ENCODE measurements at places on chromosomes 1 and 21. TPM values are rescaled to one million over a fixed set of nuclear protein-coding genes. Genes with fewer than 3 reads are reported as not detected.

Gene ZSWIM5
- 3.8 TPM for total RNA-seq

Gene REN
- total RNA-seq, result 0.28 TPM

Gene NOS1AP
- total RNA-seq, result 1.8 TPM

Gene SPRR2F
- not detected for total RNA-seq

Gene GUCA2B
- not detected for total RNA-seq

Gene CRYAA
- not detected for total RNA-seq

Gene TMPRSS15
- total RNA-seq, result not detected

Gene ITLN1
- total RNA-seq, result 3.3 TPM

Gene F11R
- 201 TPM for total RNA-seq

Gene CYP4A11
- total RNA-seq, result not detected

Gene ICOSLG
- total RNA-seq, result 1.6 TPM

Gene F5
- total RNA-seq, result 0.74 TPM

Gene B3GALT2
- 8.8 TPM for total RNA-seq

Gene XCL2
- total RNA-seq, result 4.6 TPM

Gene GART
- total RNA-seq, result 57.2 TPM

Gene TDRD5
- total RNA-seq, result 0.37 TPM

DNA sequence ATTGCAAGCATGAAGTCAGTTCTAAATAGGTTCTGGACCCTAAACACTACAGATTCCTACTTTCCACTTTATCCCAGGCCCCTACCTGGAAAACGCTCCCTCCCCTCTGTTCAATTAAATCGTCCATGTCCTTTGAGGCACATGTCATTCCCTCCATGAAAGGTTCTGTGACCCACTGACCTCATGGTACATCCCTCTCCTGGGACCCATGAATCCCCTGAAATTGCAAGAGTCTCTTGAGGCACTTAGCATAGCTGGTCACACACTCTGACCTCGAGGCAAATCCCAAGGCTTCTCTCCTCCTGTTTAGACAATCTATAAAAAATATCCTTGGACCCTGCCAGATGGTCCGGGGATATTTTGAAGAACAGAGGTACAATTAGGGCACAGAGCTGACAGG is 34.3 kb upstream of the KRTAP19-8 start:
- H3K4me1 ChIP-seq, result no peaks in the 10 kb centered on the region
- no peak for DNase-seq
- no peaks in the 10 kb centered on the region for H3K36me3 ChIP-seq
- no peak overlapping the region for H3K4me3 ChIP-seq

- no peak overlapping the region for H3K27ac ChIP-seq
- H3K36me3 ChIP-seq, result no peaks in the 10 kb centered on the region
- no peak overlapping the region for H3K4me3 ChIP-seq
- H3K27me3 ChIP-seq, result no peaks in the 10 kb centered on the region
Measured at GRCh38 chr1:93450321-93450720, 2.4 kb downstream of the FNBP1L start.

- peak; percentile 20 for DNase-seq
- no peak overlapping the region for H3K4me3 ChIP-seq
- no peaks in the 10 kb centered on the region for H3K27me3 ChIP-seq
- peaks cover 11% of the 10 kb centered on the region for H3K36me3 ChIP-seq
- H3K4me1 ChIP-seq, result no peaks in the 10 kb centered on the region
- H3K27ac ChIP-seq, result peak overlapping the region; percentile 46
Measured at GRCh38 chr21:43766734-43767497, 9.2 kb downstream of the CSTB start.

DNA sequence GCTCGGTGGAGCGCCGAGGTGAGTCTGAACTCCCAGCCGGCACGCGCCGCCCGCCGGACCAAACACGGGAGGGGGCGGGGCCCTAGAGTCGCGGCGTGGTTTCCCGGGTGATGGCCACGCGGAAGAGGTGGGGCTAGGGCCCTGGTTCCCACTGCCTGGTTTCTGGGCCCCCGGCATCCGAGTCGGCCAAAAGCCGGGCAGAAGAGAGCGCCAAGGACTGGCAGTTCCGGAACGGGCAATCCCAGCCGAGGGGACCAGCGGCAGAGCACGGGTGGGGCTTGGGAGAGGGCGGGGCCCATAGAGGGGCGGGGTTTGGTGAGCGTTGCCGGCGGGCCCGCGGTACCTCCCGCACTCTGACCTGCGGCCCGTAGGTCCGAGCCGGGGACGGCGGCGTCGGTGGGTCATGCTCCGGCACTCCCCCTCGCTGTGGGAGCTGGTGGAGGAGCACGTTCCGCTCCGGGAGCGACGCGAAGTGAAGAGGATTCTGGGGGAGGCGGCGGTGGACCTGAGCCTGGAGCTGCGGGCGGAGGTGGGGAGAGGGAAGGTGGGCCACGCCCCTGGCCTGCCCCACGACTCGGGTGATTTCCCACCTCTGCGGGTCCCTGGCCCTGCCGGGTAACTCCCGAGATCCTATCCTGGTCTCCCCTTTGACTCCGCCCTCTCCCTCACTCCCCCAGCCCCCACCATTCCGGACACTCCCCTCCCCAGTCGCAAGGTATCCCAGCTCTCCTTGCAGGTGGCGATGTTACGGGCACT is at the start of gene CCDC24:
TSS of gene CCDC24 (plus strand) at position 124 of the 756 bp plus-strand sequence. CDS start at position 404, 280 bp downstream.
- DNase-seq, result peak; percentile 77
- H3K4me1 ChIP-seq, result peaks cover 2% of the 10 kb centered on the region
- no peaks in the 10 kb centered on the region for H3K36me3 ChIP-seq
- H3K4me3 ChIP-seq, result peak within 1 kb of the TSS; percentile 62
- H3K27me3 ChIP-seq, result no peaks in the 10 kb centered on the region

- no peaks in the 10 kb centered on the region for H3K36me3 ChIP-seq
- H3K27me3 ChIP-seq, result no peaks in the 10 kb centered on the region
- no peak for DNase-seq
- H3K4me1 ChIP-seq, result peaks cover 9% of the 10 kb centered on the region
- no peak overlapping the region for H3K4me3 ChIP-seq
- H3K27ac ChIP-seq, result no peak overlapping the region
Measured at GRCh38 chr1:115411371-115412063, 73.5 kb upstream of the NGF start.

GRCh38 chr1:44212355-44213221 is 683 bp upstream of the DMAP1 start:
- peak overlapping the region; percentile 17 for H3K4me3 ChIP-seq
- no peak for DNase-seq
- no peak overlapping the region for H3K27ac ChIP-seq
- H3K4me1 ChIP-seq, result peaks cover 11% of the 10 kb centered on the region

DNA sequence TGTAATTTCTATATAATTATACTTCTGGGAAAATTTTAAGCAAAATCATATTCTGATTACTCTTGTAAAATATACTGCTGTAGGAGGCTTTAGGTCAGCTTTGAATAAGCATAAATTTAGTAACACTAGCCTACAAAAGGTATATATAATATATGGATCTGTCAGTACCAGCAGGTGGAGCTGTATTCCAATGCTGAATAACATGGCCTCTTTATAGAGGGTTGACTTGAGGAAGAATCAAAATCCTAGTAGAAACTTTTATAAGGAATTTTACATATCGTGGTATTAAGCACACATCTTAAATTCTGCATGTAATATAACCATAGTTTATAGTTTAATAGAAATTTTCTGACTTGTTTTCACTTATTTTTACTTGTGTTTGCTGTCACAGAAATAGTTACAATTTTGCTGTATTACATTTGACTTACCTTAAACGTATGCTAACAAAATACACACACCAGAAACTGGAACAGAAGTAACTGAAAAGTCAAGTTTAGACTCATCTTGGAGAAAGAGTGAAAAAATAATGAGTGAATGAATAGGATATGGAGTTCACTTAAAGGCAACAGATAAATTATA is 79.3 kb downstream of the HMCN1 start:
- no peak overlapping the region for H3K27ac ChIP-seq
- no peaks in the 10 kb centered on the region for H3K36me3 ChIP-seq
- H3K27me3 ChIP-seq, result no peaks in the 10 kb centered on the region
- H3K4me1 ChIP-seq, result no peaks in the 10 kb centered on the region

DNA sequence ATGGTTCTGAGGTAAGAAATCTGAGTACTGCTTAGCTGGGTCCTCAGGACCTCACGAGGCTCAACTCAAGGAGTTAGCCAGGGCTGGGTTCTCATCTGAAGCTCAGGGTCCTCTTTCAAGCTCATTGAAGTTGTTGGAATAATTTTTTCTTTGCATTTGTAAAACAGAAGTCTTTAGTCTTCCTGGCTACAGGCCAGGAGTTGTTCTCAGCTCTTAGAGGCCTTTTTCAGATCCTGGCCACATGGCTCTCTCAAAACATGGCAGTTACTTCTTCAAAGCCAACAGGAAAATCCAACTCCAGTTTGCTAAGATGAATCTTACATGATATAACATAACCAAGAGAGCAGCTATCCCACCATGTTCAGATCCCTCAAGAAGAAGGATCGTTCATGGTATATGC is 92.3 kb upstream of the CHODL start:
- peak; percentile 32 for DNase-seq
- H3K4me1 ChIP-seq, result peaks cover 8% of the 10 kb centered on the region
- H3K27ac ChIP-seq, result no peak overlapping the region
- H3K4me3 ChIP-seq, result no peak overlapping the region
- H3K27me3 ChIP-seq, result no peaks in the 10 kb centered on the region
- no peaks in the 10 kb centered on the region for H3K36me3 ChIP-seq

- H3K4me1 ChIP-seq, result peaks cover 31% of the 10 kb centered on the region
- H3K27me3 ChIP-seq, result no peaks in the 10 kb centered on the region
- no peak overlapping the region for H3K4me3 ChIP-seq
- H3K36me3 ChIP-seq, result no peaks in the 10 kb centered on the region
Measured at GRCh38 chr21:27493542-27493941, 526.7 kb upstream of the ADAMTS5 start.

DNA sequence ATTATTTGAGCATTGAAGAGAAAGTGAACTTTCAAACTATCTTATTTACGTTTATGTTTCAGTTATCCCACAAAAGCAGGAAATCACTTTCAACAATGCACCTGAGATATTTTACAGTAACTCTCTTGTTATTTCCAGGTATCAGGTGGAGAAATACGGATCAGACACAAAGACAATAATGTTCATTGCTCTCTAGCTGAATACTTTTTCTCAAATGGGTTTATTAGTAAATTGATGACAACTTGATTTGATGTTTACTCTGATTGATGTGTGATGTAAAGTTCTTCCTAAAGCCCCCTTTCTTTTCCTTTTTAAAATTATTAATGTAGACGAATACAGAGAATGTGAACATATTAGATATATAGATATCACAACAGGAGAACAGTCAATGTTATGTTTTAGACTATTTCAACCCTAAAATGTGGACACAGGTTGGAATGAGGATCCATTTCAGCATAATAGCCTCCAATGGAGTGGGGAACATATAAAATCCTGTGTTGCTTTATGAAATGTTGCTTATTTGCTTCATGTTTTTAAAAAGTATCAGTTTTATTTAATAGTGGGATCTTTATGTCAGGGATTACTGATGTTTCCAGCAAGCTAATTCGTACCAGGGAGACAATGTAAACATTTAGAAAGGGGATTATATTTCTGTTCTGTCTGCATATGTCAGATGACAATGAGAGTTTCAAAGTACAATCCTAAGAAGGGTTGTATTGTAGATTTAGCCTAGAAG is 1522.3 kb upstream of the TPTE start:
- no peak overlapping the region for H3K27ac ChIP-seq
- H3K4me3 ChIP-seq, result no peak overlapping the region
- no peaks in the 10 kb centered on the region for H3K36me3 ChIP-seq
- no peaks in the 10 kb centered on the region for H3K27me3 ChIP-seq
- DNase-seq, result no peak

- no peak overlapping the region for H3K4me3 ChIP-seq
- H3K4me1 ChIP-seq, result no peaks in the 10 kb centered on the region
- no peak overlapping the region for H3K27ac ChIP-seq
- no peak for DNase-seq
Measured at GRCh38 chr1:19122668-19123067, 87.4 kb downstream of the UBR4 start.

GRCh38 chr1:196638466-196638865 is 13.4 kb upstream of the CFH start:
- H3K4me3 ChIP-seq, result no peak overlapping the region
- H3K4me1 ChIP-seq, result no peaks in the 10 kb centered on the region
- H3K27ac ChIP-seq, result no peak overlapping the region
- no peaks in the 10 kb centered on the region for H3K27me3 ChIP-seq

- H3K36me3 ChIP-seq, result no peaks in the 10 kb centered on the region
- no peaks in the 10 kb centered on the region for H3K27me3 ChIP-seq
- peaks cover 8% of the 10 kb centered on the region for H3K4me1 ChIP-seq
- DNase-seq, result no peak
- H3K27ac ChIP-seq, result no peak overlapping the region
Measured at GRCh38 chr21:38773099-38774061, 32.3 kb upstream of the ETS2 start.

DNA sequence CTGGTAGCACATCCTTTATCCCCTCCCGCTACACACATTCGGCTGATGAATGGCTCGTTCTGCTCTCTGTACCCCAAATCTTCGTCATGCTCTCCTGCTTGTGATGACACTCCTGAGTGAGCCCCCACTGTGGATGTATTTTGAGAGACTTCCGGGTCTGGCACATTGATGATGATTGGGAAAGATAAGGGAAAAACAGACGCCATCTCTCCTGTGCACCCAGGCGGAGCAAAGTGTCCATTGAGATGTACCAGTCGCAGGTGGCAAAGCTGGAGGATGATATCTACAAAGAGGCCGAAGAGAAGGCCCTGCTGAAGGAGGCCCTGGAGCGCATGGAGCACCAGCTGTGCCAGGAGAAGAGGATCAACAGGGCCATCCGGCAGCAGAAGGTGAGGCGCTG is 27.9 kb upstream of the EFHD2 start:
- DNase-seq, result no peak
- no peak overlapping the region for H3K27ac ChIP-seq
- H3K4me3 ChIP-seq, result no peak overlapping the region
- peaks cover 3% of the 10 kb centered on the region for H3K27me3 ChIP-seq

GRCh38 chr1:25045480-25046193 is 115.6 kb upstream of the RUNX3 start:
- DNase-seq, result no peak
- no peaks in the 10 kb centered on the region for H3K27me3 ChIP-seq
- H3K4me1 ChIP-seq, result no peaks in the 10 kb centered on the region
- no peak overlapping the region for H3K27ac ChIP-seq

GRCh38 chr1:208324005-208324404 is 79.8 kb upstream of the PLXNA2 start:
- DNase-seq, result no peak
- no peaks in the 10 kb centered on the region for H3K4me1 ChIP-seq
- H3K27me3 ChIP-seq, result no peaks in the 10 kb centered on the region
- H3K36me3 ChIP-seq, result no peaks in the 10 kb centered on the region
- H3K27ac ChIP-seq, result no peak overlapping the region
- no peak overlapping the region for H3K4me3 ChIP-seq

GRCh38 chr1:151553659-151554058 is 13.6 kb downstream of the TUFT1 start:
- H3K4me3 ChIP-seq, result no peak overlapping the region
- H3K4me1 ChIP-seq, result no peaks in the 10 kb centered on the region
- no peaks in the 10 kb centered on the region for H3K36me3 ChIP-seq
- H3K27ac ChIP-seq, result no peak overlapping the region
- no peak for DNase-seq

GRCh38 chr1:176904057-176904751 is 260.3 kb downstream of the ASTN1 start:
- no peak overlapping the region for H3K4me3 ChIP-seq
- DNase-seq, result no peak
- H3K27me3 ChIP-seq, result peaks cover 11% of the 10 kb centered on the region
- no peaks in the 10 kb centered on the region for H3K36me3 ChIP-seq
